Activated CD8-positive, alpha-beta memory T cell treated with anti-CD3 and anti-CD28 coated beads, Interleukin-2, amount 50 U/mL, for 48 hours (primary cell): ENCODE measurements at places on chromosomes 4 and X.

GRCh38 chrX:97700547-97700946 is 816.8 kb downstream of the RPA4 start:
- no peak for DNase-seq

DNA sequence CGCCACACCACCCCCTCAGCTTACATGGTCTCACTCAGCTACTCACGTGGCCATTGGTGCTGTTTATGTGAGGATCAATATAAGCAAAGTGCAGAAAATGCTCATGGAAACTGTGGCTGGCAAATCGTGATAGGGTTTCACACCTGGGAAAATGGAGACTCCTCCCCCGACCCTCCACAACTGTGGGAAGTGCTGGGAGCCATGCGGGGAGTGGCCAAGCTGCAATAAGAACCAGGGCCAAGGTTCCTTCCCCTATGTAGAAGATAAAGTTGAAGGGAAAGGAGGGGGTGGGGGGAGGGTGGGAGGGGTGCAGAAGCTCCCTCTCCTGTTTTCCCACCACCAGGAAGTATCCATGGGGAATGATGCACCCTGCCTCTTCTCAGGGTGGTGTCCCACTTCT is 145.5 kb upstream of the MAMLD1 start:
- DNase-seq, result no peak

GRCh38 chrX:155070038-155070437 is 898 bp downstream of the CMC4 start:
- no peak for DNase-seq

- no peak for DNase-seq
These were observed 35.4 kb downstream of the CEP44 start for GRCh38 chr4:174318829-174319764.
